Stimulated activated CD4-positive, alpha-beta T cell treated with anti-CD3 and anti-CD28 coated beads, Interleukin-4, amount 100 ng/mL, for 1 hour (primary cell): ENCODE measurements at places on chromosomes 1 and 21.

DNA sequence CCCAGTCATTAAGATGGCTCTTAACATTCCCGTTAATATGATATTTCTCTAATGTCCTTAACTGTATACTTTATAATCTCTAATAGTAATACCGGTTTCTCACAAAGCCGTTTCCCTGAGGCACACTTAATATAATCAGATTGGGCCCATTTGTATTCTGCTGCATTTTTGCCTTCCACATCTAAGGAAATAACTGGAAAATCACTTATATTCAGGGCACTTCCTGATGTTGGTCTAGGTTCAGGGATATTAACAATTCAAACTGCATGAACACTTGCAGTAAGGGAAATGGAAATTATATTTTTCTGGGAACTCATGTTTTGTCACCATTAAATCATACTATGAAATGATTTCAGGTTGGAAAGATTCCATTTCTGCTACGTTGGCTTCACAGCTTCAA, 119.8 kb downstream of the TPR start:
- DNase-seq, result no peak

- DNase-seq, result no peak
Observed at GRCh38 chr1:233523047-233523446, 90.9 kb upstream of the KCNK1 start.

DNA sequence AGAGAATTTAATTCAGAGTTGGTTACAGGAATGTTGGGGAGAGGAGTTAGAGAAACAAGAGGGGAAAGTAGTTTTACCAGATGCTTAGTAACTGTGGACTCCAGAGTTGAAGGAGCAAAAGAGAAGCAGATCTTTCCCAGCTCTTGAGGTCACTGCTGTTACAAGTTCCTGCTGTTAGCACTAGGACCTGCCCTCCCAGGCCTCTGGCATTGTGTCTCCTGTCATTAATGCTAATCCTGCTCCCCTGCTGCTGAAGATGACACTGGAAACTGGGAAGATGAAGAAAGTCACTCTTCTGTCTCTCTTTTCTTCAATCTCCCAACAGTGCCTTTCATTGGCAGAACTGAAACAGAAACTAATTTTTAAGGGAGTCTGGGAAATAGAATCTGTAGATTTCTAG, 845.6 kb downstream of the ADGRL2 start:
- DNase-seq, result no peak

DNA sequence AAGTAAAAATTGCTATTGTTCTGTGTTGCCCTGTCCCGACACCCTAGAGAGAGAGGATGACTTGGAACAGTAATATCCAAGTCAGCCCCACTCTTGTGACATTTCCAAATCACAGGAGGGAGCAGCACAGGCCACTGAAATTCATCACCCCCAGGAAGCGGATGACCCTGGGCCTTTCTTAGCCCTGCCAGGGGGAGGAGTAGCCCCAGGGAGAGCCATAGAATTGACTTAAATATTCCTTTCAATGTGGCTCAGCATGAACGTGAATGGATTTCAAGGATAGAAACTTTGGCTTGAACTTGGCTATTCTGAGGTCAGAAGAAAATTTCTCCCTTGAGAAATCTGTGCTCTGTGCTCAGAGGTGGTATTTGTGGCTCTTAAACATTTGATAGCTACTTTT, 80.6 kb downstream of the CENPF start:
- no peak for DNase-seq

GRCh38 chr1:67552336-67552759, 122.1 kb upstream of the SERBP1 start:
- DNase-seq, result no peak

GRCh38 chr1:213371847-213372619, 321.0 kb downstream of the RPS6KC1 start:
- no peak for DNase-seq

DNA sequence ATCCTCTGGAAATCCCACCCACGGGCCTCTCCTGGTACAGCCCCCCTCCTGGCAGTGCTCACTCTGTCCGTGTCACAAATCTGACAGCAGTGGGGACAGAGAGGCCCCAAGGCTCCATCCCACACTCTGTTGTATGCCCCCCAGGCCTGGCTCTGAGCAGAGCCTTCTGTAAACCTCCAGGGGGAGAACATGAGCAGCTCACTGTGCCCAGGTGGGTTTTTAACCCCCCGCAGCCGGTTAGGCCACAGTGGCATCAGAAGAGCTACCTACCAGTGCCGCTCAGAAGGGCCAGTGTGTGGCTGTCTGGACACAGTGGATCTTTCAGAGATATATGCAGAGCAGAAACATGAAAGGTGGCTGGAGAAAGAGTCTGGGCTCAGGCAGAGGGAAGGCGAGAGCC, 12.0 kb upstream of the GPR153 start:
- DNase-seq, result no peak

- no peak for DNase-seq
Observed at GRCh38 chr1:202228484-202229122, 35.0 kb downstream of the LGR6 start.

- DNase-seq, result no peak
Observed at GRCh38 chr1:170460001-170460400, 72.0 kb upstream of the GORAB start.

DNA sequence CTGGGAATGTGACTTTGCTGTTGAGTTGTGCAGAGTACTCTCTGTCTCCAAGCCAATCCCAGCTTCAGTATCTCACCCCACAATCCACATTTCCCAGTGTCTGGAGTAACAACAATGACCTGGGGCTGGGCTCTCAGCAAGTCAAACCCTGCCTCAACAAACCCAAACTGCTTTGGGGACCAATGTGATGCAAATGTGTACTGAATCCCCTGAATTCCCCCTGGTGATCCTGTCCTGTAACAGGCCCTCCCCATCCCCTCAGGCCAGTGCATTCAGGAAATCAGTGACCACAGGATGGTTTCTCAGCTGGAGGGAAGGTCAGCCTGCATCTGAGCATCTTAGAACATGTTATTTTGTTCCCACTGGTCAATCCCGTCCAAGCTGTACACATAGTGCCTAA, 36.7 kb upstream of the HAO2 start:
- no peak for DNase-seq

DNA sequence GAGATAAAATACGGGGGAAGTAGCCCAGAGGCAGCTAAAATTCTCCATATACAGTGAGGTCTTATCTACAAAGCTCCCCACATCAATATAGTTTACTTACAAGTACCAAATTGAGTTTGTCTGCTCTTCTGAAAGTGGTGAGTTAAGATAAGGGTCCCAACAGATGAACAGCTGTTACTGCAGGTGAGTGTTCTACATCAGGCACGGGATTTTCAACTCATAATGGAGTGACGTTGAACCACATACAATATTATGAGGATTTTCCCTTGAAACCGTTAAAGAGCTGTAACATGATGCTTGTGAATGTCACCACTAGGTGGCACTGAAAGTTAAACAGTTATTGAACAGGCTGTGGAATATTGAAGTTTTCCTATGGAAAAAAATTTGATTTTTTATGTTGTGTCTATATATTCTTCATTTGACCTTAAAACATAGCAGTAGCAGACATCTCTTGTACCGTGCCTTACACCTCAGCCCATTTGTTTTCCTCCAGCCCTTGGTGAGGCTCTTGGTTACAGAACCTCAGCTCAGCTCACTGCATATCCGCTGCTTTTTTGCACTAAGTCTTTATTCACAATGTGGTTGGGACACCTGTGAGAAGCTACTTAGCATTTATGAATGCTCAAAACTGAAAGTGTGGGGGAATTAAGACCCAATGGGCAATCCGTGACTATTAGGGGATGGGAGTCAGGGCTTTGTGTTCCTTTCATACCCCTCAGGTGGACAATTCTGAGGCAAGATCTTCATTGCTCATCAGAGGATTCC, 23.2 kb downstream of the CD1D start:
- DNase-seq, result no peak

DNA sequence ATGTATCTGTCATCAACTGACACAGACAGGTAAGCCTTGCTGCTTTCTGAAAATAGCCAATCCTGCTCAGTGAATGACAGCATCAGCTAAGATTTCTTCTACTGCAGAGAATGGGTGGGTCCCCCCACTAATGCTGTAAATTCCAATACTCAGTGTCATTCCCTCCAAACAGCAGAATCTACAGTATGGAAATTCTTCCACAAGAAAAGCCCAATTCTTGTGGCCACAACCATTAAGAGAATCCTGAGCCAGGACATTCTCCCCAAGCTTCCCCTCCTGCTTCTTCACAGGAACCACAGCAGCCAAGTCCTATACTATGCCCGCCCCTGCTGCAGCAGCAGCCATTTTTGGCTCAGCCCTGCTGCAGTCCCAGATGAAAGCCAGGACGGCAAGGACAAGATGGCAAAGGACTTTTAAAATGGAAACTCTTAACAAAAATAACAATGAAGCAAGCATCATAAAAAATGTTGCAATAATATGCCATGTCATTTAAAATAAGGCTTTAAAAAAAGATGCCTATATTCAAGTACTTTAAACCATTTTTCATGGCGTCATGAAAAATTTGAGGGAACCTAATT, 26.8 kb downstream of the EIF4G3 start:
- no peak for DNase-seq

GRCh38 chr1:188188317-188188716, 1359.6 kb downstream of the PLA2G4A start:
- DNase-seq, result no peak

DNA sequence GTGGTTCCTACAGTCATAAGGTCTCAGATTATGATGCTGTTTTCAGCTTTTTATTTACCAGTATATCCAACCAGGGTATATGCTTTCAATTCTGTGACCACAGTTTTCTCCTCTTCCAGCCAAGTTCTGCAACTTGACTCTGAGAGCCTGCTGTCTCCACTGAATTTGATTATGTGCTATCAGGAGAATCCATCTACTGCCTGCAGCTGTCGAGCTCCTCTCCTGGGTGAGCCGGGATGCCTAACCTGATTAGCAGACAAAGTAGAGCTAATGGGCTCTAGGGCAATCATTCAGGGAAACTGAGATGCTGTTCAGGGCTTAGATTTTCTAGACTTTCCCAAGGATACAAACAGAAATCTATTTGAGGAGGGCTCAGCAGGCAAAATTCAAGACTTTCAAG, 271.5 kb upstream of the BEND5 start:
- DNase-seq, result no peak

GRCh38 chr1:39671793-39672550, at the start of gene NT5C1A:
Gene NT5C1A (minus strand): TSS chr1:39672107. CDS start chr1:39672038, 69 bp downstream.
- DNase-seq, result peak; percentile 35

- peak; percentile 15 for DNase-seq
Observed at GRCh38 chr1:25472471-25472870, 41.8 kb downstream of the MACO1 start.

- DNase-seq, result no peak
Observed at GRCh38 chr1:151714820-151715725, 1.5 kb downstream of the CELF3 start.

DNA sequence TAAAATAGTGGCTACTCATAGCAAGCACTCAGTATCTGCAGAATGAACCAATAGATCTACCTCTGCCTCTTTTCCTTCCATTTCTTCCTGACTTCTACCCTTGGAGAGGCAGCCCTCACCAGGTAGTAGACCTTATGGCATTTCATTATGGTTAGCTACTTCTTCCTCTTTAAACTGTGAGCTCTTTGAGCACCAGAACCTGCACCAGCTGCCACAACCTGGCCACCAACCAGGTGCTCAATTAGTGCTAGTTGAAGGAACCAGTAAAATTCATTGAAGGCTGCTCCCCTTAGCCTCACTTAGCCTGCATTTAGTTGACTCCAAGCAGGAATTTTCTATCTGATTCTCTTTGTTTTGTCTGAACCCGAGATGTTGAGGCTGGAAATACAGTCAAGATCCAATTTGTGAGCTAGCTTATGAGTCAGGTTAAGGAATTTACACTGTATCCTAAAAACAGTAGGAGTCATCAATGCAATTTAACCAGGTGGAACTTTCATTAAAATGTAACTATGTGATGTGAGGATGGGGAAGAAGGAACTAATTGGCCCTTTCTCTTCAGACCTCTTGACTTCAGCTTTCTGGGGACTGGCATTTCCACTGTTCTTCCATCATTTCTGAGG, 81.5 kb upstream of the UBE2U start:
- no peak for DNase-seq

DNA sequence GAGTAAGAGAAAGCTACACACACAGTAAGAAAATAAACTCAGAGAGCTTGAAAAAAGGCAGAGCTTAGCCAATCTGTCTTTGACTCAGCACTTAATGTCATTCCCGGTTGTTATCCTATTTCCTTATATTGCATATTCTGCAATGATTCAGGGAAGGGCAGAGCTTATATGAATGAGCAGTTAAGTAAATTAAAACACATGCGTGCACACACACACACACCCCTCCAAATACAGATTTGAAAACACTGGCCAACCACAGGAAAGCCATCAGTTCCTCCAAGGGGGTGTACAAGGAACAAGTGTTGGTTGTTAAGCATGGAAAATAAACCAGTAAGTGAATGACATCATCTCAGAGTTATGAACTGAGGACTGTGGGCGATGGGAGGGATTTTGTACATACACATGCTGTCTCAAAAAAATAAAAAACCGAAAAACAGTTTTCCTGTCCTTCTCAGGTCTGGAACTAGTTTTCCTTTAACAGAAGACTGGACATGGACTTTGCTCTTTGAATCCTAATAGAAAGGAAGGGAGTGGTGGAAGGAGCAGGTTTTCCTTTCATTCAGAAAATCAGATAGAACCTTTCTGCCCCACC, 1.0 kb downstream of the IQGAP3 start:
- no peak for DNase-seq

DNA sequence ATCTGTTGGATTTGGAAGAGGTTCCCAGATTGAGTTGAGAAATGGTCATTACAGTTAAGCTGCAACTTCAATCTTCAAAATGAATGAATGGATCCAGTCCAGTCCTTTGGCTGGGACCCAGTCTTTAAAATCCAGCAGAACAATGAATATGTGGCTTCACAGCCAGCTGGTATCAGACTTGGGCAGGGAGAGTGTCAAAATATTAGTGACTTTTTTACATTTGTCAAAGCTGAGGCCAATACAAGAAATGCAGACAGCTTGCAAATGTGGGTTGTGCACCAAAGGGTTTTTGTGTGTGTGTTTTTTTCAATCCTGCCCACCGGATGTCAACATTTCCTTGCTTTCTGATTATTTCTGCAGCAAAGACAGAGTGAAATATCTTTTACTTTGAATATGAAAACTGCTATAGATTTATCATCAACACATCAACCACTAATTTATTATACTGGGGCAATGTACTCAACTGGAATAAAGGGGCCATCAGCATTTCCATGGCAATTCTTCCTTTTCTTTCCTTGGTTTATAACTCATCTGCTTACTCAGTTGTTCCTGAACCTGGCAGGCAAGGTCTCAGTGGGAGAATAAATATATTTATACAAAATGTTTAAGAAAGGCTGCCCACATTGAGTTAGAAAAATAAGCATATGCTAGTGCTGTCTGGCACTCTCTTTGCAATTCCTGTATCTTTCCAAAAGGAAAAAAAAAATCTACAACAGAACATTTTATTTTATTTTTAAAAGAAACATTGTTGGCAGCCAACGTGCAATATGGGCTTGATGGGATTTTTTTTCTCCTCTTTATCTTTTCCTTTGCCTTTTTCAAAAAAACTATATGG, 491.6 kb upstream of the C1orf87 start:
- no peak for DNase-seq

DNA sequence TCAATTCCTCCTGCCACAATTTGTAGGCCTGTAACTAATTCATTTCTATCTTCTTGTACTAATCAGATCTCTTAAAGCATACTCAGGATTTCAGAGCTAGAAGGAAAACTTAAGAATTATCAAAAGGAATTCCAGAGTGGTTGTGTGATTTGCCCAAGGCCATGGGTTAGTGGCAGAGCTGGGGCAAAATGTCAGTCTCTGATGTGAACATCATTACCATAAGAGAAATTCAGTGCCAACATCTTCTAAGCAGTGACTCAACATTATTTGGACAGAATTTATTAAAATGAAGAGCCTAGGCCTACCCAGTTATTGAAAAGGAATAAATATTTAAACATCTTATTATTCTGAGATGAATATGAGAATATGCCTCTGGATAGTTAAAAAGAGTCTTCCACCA, 14.5 kb downstream of the ST6GALNAC5 start:
- DNase-seq, result no peak
